ENCODE measurements at places on chromosomes 3 and 15.

DNA sequence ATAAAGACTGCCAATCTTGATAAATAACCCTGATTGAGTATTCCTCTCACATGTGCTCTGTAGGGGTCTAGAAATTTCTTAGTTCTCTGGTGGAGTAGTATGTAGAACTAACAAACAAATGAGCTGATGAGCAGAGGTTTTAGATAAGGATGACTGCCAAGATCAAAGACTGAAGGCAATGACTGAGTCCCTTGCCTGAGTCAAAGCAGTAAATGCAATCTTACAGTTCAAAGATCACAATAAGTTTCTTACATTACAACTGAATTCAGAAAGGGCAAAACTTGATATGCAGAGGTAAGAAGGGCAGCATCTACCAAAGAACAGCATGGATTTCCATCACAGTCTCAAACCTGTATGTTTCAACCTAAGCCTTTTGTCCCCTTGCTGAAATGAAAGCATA lies 172.2 kb upstream of the POU1F1 start:
- no peak for DNase-seq

DNA sequence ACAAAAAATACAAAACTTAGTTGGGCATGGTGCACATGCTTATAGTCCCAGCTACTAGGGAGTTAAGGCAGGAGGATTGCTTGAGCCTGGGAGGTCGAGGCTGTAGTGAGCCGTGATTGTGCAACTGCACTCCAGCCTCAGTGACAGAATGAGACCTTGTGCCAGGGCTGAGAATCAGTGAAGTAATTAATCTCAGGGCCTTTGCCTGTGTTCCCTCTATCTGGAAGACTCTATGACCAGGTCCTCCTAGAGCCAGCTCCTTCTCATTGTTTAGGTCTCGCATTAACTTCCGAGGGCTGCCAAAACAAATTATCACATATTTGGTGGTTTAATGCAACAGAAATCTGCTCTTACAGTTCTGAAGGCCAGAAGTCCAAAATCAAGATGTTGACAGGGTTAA lies 41.4 kb upstream of the FLNB start:
- DNase-seq, result no peak

- no peak for DNase-seq
Measured at GRCh38 chr15:84034578-84035398, 200.8 kb upstream of the GOLGA6L4 start.

GRCh38 chr15:90038632-90039095 lies 37.5 kb downstream of the ZNF710 start:
- DNase-seq, result no peak

DNA sequence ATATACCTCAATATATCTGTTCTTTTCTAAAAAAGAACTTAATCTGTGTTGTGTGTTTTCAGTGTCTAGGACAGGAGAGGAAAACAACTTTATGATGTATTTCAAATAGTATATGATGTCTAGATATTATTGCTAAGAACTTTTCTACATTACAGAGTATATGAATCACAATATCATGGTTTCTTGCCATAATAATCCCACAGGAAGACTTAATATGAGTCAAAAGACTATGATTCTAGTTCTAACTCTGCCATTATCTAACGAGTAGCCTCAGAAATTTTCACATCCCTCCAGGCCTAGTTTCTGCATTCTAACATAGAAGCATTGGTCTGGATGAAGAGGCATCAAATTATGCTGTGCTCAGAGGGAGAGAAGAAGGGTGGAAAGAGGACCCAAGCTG lies 107.7 kb upstream of the SPRED1 start:
- no peak for DNase-seq

GRCh38 chr3:121995161-121996137 lies 26.6 kb downstream of the ILDR1 start:
- DNase-seq, result no peak

GRCh38 chr3:18423401-18424212 lies 1.5 kb downstream of the SATB1 start:
- DNase-seq, result no peak

- no peak for DNase-seq
Measured at GRCh38 chr3:17678116-17678741, 64.2 kb downstream of the TBC1D5 start.

GRCh38 chr3:100710261-100710968 lies 1.1 kb downstream of the TFG start:
- peak; percentile 4 for DNase-seq

- DNase-seq, result no peak
Measured at GRCh38 chr3:45506084-45506483, 88.5 kb upstream of the LIMD1 start.

GRCh38 chr3:146550743-146551510 lies 6.5 kb upstream of the PLSCR1 start:
- no peak for DNase-seq

DNA sequence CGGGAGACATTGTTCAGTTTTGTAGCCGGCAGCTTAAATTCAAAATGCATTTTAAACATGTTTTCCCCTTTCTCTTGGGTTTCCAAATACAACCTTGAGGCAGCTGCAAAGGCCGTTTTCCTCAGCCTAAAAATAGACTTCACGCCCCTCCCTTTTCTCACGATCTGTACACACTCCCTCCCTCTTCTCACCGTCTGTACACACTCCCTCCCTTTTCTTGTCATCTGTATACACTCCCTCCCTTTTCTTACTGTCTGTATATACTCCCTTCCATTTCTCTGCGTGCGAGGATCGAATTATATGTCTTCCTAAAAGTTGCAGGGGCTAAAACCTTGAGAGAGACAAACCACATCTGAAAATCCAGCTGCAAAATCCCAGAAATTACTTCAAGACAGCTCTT lies 8.9 kb downstream of the MUC4 start:
- DNase-seq, result no peak

DNA sequence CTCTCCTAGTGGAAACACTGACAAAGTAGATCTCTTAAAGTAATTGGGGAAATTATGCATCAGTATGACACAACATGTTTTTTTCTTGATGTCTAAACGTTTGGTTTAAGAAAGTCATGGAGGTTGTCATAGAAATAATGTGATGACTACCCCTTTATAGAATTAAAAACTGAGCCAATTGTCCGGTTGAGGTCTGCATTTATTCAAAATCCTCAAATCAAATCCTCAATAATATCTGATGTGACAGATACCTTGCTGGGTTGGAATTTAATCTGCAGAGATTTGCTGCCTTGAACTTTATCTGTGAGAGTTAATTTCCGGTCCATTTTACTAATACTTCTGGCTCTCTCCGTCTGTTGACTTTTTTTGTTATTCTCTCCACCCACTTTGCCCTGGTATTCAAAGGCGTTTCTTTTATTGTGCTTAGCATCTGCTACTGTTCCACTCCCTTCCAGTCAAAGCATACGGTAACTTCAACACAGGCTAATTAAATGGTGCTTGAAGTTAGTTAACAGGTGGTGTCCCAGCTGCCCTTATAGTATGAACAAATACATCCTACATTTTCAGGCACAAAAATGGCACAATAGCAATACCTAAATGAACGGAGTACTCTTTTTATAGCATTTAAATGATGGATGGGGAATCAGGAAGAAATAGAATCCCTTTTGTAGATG lies 628.3 kb downstream of the ROBO1 start:
- no peak for DNase-seq

Measured in stimulated activated CD8-positive, alpha-beta memory T cell treated with anti-CD3 and anti-CD28 coated beads, Interleukin-12 subunit alpha, Interleukin-12 subunit beta, amount 100 ng/mL, for 1 hour (primary cell).